ENCODE measurements at places on chromosomes 5 and 9.

DNA sequence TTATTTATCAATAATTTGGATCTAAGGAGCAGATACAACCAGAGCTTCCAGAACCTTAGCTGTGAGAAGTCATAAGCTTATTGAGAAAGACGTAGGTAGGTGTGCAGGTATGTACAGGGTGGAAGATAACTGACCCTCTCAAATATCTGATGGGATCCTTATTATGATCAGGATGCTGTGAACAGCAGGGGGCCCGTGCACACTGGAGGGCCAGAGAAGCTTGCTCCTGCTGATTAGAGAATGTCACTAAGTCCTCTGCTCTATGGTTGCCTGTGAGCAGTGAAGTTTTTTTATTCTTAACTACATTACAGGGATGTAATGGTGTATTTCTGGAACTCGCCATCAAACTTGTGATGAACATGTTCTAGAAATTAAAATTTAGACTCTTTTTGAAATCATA, 108.9 kb upstream of the POU5F2 start:
- no peak for DNase-seq

DNA sequence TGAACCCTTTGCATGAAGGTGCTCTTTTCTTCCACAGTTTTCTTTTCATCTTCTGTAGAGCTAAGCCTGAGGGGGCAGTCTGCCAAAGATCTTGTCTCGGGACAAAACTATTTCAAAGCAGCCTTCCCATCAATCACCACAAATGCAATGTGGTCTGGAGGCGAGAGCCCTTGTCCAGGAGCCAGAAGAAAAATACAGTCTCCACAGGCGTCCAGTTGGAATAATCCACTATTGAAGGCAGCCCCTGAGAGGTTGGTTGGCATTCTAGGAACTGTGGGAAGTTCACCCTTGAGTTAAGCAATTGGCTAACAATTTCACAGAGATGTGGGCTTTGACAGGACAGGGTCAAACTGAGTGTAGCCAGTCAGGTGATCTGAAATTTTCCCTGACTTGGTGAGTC, 72.0 kb downstream of the SEMA6A start:
- no peak for DNase-seq

- DNase-seq = no peak
These were observed 491.8 kb downstream of the ANXA1 start for GRCh38 chr9:73643379-73644013.

GRCh38 chr5:119945691-119946090, 316.3 kb downstream of the FAM170A start:
- DNase-seq = no peak

GRCh38 chr5:59764361-59764760, 129.2 kb downstream of the PDE4D start:
- DNase-seq = no peak

GRCh38 chr5:100668511-100668910, 133.3 kb downstream of the FAM174A start:
- DNase-seq = no peak

DNA sequence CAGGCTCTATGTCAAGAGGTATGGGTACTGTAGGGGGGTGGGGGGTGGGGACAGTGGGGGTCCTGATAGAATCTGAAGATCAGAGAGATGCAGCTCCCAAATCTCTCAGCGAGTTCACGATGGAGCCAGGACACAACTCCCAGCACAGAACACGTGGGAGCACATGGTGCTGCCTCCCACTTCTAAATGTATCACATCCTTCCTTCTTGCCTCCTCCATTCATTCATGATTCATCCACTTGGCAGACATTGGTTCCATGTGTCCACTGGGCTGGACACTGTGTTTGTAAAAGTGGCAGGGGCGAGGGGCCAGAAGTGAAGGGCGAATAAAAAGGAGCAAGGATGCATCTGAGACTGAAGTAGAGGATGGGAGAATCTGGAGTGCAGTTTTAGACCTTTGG, 33.9 kb downstream of the SH3TC2 start:
- DNase-seq = no peak

- peak; percentile 62 for DNase-seq
These were observed at the start of gene PLPPR1 for GRCh38 chr9:101028346-101029314. PLPPR1 (plus strand) TSS chr9:101028727.

DNA sequence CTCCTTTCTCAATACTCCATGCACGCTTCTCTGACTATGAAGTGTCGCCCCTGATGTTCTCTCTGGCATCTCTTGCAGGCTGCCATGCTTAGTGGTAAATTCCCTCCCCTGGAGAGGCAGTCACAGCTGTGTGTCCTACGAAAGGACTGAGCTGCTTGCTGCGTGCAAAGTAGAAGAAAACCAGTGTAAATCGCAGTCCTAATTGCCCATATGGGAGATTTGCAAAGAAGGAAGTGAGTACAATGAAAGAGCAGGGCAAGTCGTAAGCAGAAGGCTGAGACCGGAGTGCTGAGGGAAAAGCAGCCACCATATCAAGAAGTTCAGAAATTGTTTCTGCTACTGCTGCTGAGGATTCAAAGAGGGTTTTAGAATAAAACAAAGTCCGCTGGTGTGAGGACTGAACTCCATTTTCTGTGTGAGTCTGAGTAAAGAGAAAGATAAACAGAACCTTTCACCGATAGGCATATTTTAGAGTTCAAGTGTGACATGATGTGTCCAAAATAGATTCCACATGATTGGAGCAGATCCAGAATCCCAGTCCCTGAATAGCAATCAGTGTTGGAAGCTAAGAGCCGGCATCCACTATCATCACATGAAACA, 507.8 kb upstream of the MPDZ start:
- peak; percentile 11 for DNase-seq

DNA sequence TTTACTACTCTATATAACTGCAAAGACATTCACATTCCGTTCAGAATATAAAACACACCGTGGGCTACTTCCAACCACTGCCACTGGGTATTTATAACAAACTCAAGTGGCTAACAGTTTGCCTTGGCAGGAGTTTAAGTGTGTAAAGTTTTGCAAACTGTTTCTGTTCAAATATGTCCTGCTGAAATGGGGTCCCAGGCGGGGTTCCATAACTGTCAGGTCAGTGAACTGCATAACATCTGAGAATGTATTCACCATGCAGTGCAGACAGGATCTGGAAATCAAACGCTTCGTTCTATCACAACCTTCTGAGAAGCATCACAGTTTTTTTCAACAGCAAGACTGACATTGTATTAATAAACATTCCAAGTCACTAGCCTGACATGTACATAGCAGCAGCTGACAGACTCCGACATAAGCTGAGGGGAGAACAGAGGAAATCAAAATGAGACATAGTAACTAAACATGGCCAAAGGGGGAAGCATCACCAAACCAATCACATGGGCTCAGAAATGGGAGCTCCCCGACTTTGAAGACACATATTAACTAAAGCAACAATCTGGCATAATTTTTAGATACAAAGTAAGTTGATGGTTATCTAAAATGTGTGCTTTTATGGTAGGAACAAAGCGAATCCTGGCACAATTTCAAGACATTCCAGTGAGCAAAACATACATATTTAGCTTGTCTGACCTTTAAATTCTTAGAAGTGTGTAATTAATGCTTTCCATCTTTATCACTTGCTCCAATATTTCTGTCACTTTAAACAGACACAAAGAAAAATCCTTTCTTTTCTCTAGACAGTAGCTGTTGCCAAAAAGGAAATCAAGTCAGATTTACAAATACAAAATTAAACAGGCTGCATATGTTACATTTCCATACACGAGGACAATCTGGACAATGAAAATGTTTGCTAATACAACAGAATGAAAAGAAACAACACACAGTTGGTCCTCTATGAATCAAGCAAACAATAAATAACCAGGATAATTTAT, 156.8 kb downstream of the MAPKAP1 start:
- peak; percentile 19 for DNase-seq
